Fibroblast of upper back skin (primary cell): ENCODE measurements at places on chromosomes 2 and 18.

DNA sequence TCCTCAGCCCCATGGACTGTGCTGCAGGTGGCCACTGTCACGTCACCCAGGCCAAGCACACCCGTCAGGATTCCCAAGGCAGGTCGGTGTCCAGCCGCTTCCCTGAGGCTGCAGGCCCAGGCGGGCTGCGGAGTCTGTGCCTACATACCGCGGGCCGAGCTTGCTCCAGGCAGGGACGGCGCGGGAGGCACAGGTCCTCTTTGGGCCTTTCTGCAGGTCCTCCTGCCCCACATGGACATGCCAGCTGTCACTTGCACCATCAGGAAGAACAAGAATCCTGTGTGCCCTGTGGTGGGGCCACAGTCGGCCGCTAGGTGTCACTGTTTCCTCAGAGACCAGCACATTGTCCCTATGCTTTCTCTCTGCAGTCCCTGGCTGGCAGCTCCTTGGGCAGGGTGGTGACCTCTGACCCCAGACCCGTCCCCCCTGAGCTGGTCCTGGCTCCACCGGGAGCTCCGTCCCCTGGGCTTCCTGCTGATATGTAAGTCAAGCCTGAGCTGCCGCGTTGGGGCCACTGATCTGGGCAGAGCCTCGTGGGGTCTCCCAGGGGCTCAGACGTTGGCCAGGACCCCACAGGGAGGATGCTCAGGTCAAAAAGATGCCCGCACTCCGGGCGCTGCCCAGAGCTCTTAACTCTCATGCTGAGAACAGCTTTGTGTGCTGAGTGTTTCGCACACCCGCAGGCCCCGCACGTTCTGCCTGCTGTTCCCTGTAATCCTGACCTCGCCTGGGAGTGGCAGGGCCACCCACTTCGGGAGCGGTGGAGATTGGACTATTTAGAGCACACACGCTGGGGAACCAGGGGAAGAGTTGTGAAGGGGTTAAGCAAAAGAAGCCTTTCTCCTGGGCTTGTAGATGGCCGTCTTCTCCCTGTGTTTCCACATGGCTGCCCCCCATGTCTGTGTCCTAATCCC is 17.3 kb upstream of the AGXT start:
- DNase-seq = peak; percentile 66

DNA sequence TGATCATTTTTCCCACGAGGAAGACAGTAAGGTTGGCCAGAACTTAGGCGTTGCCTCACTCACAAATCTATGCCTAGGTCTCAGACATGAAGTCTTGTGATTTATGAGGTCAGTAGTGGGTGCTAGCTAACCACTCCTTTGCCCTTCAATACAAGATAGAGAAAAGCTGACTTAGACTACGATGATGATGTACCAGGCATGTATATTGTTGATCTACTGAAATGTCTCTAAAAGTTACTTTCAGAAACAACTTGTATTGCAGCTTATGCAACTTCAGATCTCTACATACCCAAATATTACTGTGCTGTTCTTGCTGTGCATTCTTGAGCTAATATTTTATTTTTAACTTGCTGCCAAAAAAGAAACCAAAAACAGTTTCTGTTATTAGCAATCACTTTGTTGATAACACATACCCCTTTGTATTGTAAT is 30.6 kb downstream of the MAPRE2 start:
- DNase-seq = no peak

GRCh38 chr2:223786236-223786635 is 51.1 kb downstream of the AP1S3 start:
- no peak for DNase-seq

DNA sequence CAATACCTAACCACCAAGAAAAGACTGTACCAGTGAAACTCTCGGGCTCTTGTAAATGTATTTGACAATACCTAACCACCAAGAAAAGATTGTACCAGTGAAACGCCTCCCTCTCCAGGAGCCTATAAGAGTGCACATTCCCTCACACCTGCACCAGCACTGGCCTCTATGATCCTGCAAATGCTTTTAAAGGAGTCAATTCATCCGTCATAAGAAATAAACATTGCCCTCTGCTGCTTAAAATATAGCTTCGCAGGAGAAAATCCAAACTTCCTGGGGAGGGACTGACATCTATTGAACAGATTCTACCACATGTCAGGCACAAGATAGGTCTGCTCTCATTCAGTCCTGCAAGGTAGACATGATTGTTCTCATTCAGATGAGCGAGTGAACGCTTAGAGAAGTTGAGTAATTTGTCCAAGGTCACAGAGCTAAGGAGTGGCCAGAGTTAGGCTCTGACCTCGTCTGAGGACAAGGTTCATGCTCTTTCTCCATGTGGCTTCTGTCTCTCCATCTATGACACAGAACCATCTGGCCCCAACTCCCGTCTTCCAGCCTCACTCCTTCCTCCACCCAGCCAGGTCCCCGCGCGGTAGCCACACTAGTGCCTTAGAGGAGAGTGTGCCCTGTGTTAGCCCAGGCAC is 38.7 kb downstream of the MCFD2 start:
- DNase-seq = peak; percentile 86

- peak; percentile 16 for DNase-seq
These were observed 305.5 kb downstream of the IKZF2 start for GRCh38 chr2:212845941-212846340.

DNA sequence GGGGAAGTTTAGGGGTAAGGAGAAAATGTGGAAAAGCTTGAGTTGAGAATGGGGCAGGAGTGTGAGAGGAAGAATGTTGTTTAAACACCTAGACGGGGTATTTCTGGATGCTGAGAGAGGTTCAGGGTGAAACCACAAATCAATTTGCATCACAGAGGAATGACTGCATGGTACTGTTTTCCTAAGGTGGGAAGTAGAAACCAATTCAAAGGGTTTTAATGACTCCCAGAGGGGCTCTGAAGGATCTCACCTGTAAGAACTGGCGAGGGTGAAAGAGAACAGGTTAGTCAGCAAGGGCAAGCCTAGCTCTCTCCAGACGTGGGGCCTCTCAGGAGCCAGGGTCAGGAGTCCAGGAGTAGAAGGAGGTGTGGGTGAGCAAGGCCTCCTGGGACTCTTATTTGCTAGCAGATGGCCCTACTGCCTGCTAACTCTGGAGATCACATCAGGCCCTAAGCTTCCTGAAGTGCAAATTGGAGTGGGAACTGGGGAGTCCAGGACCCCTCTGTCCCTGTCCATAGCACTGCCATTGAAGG is 133.0 kb upstream of the CELF4 start:
- DNase-seq = no peak

DNA sequence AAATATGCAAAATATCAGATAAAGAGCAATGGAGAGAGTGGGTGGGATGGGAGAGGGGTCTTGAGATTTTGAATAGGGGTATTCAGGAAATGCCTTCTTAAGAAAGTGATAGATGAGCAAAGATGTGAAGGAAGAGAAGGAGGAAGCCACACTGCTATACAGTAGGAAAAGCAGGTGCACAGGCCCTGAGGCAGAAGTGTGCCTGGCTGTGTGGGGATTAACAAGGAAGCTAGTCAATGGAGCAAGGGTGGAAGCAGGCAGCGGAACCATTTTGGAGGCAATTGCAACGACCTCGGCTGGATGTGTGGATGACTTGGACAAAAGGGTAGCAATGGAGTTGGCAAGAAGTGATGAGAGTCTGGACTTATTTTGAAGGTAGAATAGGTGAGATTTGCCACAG is 11.0 kb upstream of the CNGA3 start:
- DNase-seq = no peak

- DNase-seq = no peak
These were observed 144.1 kb downstream of the FAM210A start for GRCh38 chr18:13582178-13582670.

DNA sequence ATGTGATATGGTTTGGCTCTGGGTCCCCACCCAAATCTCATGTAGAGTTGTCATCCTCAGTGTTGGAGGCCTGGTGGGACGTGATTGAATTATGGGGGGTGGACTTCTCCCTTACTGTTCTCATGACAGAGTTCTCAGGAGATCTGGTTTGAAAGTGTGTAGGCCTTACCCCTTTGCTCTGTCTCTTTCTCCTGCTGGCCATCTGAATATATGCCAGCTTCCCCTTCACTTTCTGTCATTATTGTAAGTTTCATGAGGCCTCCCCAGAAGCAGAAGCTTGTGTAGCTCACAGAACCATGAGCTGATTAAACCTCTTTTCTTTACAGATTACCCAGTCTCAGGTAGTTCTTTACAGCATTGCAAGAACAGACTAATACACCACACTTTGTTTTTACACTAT is 222.3 kb downstream of the DOK6 start:
- no peak for DNase-seq

DNA sequence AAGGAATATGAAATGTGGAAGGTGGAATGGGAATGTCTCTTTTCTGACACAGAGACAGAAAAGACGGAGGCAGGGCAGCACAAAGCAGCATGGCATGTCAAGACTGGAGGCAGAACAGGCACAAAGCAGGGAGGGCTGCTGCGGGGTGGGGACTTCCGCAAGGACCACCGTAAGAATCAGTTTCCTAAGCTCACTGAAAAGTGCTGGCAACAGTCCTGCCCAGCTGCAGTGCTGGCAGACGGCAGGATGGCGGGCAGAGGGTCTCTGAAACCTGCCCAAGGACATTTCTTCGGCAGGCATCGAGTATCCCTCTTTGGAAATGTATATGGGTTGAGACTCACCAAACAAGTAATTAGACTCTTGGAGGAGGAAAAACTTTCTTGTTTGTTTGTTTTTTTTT is 54.9 kb downstream of the FAM178B start:
- DNase-seq = no peak

DNA sequence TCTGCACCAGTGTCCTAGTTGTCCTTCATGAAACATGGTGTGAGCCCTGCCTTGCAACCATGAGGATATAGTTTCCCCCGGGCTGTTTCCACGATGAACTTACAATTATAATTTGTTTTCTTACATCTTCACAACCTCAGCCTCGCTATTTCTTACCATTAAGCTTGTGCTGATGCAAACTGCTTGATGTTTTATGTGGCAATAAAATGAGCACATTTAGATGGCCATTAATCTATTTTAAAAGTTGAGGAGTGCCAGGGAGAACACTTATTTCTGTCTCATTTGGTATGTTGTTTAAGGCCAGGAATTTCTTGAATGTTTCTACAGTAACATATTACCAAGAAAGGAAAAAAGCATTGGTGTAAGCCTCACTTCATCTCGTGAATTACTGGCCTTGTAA is 214.5 kb upstream of the SLC8A1 start:
- DNase-seq = peak; percentile 24

- DNase-seq = no peak
These were observed 36.3 kb upstream of the CHRNA1 start for GRCh38 chr2:174800436-174801205.

- no peak for DNase-seq
These were observed 3.1 kb downstream of the SLC5A7 start for GRCh38 chr2:107989445-107989844.

DNA sequence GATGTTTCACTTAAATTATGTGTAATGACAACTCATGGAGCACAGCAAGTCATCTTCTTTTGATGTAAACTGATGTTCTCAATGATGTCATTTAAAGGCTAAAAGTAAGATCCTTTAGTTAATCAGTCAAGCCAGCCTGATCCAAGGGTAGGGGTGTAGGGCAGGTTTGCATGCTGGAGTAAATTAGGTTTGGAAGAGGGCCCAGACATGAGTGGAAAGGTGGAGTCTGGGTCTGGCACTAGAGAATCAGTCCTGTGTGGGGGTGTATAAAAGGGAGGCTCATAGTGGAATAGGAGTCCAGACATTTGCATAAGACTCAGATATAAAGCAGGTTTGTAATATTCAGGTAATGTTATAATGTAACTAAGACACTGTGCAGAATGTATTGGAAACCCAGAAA is 88.8 kb upstream of the NYAP2 start:
- DNase-seq = no peak

- no peak for DNase-seq
These were observed 230.7 kb downstream of the ZNF516 start for GRCh38 chr18:76264198-76264875.

GRCh38 chr2:61151436-61151835 is 10.6 kb upstream of the C2orf74 start:
- DNase-seq = peak; percentile 24

DNA sequence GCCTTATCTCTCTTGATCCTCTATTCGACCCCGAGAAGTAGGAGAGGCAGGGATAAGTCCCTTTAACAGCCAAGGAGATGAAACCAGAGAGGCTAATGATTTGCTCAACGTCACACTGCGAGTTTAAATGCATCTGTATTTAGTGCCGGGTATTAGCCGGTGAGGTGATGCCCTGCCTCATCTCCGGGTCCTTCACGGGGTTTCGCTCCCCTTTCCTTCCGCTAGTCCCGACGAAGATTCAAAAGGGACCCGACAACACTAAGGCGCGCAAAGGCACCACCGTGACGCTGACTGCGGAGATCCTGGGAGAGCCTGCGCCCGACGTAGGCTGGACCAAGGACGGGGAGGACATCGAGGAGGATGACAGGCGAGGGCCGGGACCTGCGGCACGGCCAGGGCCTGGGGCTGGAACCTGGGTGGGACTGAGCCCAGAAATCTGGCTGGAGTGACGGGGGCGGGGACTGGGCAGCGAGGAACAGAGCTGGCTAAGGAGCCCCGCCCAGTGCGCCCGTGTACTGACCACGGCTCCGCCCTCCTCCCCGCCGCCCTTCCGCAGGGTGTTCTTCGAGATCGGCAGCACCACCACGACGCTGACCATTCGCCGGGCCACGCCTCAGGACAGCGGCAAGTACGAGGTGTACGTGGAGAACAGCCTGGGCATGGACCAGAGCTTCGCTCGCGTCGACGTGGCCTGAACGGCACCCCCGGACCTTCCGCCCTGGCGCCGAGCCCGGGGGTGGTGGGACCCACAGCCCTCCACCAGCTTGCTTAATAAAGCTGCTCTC is 1.0 kb upstream of the GMPPA start:
- peak; percentile 71 for DNase-seq
